Smooth muscle cell of bladder (primary cell): ENCODE measurements at places on chromosomes 1 and 21. TPM values are rescaled to one million over a fixed set of nuclear protein-coding genes. Genes with fewer than 3 reads are reported as not detected.

The LCA5L gene
- 1.6 and 1.8 TPM in 2 replicates for total RNA-seq

The DMRTA2 gene
- total RNA-seq: 0.09 and 0.14 TPM in 2 replicates

The FABP3 gene
- 58.3 and 116 TPM in 2 replicates for total RNA-seq

The ZNF695 gene
- 0.65 and 0.71 TPM in 2 replicates for total RNA-seq

The CSF3R gene
- total RNA-seq: 0.09 and 0.28 TPM in 2 replicates

The ZNF648 gene
- not detected in 2 replicates for total RNA-seq

The MKNK1 gene
- total RNA-seq: 15.1 and 21.5 TPM in 2 replicates

The FMO3 gene
- 0.37 and 0.57 TPM in 2 replicates for total RNA-seq

The RAB7B gene
- total RNA-seq: 6.4 and 7.0 TPM in 2 replicates
